ENCODE measurements at places on chromosomes 2 and 18.

GRCh38 chr2:233059797-233060500 lies at the start of gene INPP5D:
Gene INPP5D, plus strand, starts transcription at chr2:233060342. Its CDS starts 137 bp downstream, at chr2:233060479.
- no peak for DNase-seq

- DNase-seq = no peak
Observed at GRCh38 chr2:11930211-11930761, 183.9 kb downstream of the LPIN1 start.

- DNase-seq = no peak
Observed at GRCh38 chr18:3236470-3236869, 11.1 kb upstream of the MYL12A start.

GRCh38 chr2:127954857-127955256 lies 69.1 kb upstream of the AMMECR1L start:
- DNase-seq = no peak

DNA sequence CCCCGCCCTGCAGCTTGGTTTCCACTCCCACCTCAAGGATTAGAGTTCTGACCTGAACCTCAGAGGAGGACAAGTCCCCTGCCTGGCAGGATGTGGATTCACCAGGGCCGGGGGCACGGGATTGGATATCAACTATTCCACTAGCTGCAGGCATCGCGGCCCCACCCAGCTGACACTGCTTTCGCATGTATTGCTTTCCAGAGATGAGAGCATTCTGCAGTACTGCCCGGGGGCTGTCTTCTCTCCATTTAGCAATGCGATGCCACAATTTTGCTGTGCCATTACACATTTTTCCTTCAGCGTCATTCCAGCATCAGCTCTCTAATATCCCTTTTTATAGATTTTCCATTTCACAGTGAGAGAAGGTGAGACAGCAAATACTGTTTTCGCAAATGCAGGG lies 42.0 kb downstream of the CTIF start:
- no peak for DNase-seq

- no peak for DNase-seq
Observed at GRCh38 chr2:218806346-218806978, 24.5 kb downstream of the CYP27A1 start.

GRCh38 chr2:239700686-239701345 lies 300.0 kb upstream of the HDAC4 start:
- DNase-seq = no peak

- no peak for DNase-seq
Observed at GRCh38 chr2:46066116-46066515, 231.1 kb upstream of the EPAS1 start.

- no peak for DNase-seq
Observed at GRCh38 chr2:69577467-69578197, 65.9 kb downstream of the AAK1 start.

DNA sequence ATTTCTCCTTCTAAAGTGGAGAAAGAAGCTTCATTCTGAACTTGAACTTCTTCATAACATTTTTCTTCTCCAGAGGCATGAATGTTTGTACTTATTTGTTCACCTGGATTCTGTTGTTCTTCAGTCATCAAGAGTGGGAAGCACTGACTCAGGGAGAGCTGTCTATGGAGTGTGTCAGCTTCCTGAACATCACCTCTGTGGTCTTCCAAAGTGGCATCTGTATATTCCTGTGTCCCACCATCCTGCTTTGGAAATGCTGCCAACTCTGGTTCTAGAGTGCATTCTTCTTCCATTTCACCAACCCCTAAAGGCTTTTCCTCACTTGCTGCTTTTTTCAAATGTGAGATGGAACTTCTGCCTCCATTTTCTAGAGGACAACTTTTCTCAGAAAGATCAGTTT lies 59.5 kb downstream of the TTN start:
- no peak for DNase-seq

GRCh38 chr18:79385326-79385707 lies 10.4 kb upstream of the NFATC1 start:
- no peak for DNase-seq

DNA sequence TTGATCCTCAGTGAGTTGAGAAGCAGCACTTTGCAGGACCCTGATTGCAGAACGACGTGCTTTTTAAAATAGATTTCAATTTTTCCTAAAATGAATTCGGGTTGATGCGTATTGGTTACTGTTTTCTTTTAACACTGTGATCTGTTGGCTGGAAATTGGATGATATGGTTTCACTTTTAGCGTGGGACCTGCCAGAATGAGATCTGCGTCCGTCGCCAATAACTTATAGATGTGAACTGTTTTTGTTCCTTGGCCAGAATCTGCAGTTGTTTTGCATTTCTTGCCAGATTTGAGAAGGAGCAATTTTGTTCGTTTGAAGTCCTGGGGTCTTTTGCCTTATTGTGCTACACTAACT lies 703 bp downstream of the UGGT1 start:
- no peak for DNase-seq

DNA sequence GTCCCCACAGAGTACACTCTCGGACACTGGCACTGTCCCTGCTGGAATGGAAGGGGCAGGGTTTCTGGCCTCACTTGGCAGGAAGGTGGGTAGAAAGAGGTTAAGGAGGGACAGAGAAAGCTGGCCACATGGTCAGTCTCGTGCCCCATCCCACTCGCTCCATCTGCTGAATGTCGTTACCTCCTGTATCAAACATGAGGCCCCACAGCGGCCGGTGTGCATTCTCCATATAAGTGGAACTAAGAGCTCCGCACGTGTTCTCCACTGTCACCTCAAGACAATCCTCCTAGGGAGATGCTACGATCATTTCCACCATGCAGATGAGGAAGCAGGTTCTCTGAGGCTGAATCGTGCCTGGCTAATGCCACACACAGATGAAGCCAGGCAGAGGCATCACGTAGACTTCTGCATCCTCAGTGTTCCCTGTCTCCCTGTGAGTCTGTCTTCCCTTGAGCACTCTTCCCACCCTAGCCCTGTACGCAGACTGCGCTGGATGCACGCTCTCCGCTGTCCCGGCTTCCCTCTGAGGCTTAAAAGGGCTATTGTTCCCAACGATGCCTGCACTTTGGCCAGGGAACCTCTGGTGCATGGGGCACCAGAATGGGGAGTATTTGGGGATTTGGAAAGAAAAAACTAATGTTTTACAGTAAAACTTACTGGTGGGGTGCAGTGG lies 35.1 kb downstream of the MAL start:
- no peak for DNase-seq

DNA sequence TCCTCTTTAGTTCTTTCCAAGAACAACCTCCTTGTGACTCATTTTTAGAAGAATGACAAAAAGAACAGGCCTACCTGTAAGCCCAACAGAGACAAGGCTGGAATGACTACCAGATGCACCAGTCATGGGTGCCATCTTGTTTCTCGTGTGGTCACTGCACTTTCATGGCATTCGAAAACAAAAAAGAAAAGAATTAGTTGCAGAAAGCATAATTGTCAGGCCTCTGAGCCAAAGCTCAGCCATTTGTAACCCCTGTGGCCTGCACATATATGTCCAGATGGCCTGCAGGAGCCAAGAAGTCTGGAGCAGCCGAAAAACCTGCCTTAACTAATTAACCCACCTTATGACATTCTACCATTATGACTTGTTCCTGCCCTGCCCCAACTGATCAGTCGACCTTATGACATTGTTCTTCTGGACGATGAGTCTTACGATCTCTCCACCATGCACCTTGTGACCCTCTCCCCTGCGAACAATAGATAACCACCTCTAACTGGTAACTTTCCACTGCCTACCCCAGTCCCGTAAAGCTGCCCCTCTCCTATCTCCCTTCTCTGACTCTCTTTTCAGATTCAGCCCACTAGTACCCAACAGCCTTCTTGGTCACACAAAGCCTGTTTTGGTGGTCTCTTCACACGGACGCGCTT lies 13.9 kb upstream of the BUB1 start:
- no peak for DNase-seq

DNA sequence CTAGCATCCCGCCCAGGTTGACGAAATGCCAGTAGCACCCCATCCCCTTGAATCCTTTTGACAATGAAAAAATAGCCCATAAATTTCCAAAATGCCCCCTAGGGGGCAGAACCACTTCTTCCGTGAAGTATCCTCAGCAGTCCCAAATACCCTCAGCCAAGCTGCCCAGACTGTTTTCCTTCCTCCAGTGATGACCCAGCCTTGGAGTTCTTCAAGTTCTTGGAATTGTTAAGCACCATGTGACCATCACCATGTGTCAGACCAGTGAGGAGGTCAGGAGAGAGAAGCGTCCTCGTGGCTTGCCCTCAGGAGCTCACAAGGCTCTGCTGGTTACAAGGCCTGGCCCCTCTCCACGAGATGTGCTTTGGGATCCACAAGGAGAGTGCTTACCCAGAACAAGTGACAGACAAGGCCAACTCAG lies 1.4 kb upstream of the SLC23A3 start:
- DNase-seq = no peak

GRCh38 chr18:6280211-6280743 lies 134.4 kb downstream of the L3MBTL4 start:
- no peak for DNase-seq

DNA sequence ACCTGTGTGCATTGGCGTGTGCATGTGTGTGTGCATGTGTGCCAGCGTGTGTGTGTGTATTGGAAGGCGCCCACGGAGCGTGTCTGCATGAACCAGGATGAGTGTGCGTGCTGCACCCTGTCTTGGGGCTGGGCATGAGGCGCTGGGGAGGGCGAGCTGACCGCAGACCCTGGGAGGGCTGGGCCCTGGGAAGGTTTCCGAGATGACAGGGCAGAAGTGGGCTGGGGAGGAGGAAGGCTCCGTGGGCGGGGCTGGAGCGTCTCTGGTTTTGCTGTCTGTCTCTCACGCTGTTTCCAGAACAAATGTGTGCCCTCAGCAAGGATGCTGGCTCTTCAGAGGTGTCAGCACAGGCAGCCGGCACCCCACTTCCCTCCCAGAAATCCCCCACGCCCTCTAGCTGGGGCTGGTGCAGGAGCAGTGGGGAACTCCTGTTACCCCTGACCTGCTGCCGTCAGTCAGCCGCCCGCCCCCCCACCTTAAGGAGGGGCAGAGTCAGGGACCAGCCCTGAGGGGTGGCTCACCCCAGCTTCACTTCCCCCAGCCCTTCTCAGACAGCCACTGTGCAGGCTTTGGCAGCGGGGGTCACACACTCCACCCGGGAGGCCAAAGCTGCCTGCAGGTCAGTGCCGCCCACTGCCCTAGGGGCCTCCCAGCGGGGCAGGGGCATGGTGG lies at the start of gene GPR35:
Gene GPR35 (plus strand): TSS at position 531 of the 672 bp plus-strand sequence. CDS start 4,473 bp downstream, outside the sequence.
- peak; percentile 76 for DNase-seq

DNA sequence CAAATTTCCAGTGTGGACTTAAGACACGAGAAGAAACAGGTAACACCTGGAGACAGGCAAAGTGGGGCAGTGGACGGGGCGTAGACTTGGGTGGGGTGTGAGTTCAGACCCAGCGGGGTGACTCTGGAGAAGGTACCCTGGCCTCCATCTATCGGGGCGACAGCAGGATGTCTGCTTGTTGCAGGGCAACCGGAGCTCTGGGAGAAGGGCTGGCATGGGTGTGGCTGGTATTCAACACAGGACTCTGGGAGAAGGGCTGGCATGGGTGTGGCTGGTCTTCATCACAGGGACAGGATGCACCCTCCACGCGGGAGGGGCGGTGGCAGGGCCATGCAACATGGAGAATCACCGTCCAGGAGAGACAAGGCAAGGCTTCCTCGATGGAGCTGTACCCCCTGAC lies 198.5 kb downstream of the HDAC4 start:
- DNase-seq = no peak

GRCh38 chr2:236994361-236994760 lies 91.3 kb upstream of the COPS8 start:
- no peak for DNase-seq

GRCh38 chr2:175981551-175981950 lies 20.5 kb downstream of the LNPK start:
- no peak for DNase-seq

GRCh38 chr18:9627642-9628041 lies 13.3 kb upstream of the PPP4R1 start:
- no peak for DNase-seq

DNA sequence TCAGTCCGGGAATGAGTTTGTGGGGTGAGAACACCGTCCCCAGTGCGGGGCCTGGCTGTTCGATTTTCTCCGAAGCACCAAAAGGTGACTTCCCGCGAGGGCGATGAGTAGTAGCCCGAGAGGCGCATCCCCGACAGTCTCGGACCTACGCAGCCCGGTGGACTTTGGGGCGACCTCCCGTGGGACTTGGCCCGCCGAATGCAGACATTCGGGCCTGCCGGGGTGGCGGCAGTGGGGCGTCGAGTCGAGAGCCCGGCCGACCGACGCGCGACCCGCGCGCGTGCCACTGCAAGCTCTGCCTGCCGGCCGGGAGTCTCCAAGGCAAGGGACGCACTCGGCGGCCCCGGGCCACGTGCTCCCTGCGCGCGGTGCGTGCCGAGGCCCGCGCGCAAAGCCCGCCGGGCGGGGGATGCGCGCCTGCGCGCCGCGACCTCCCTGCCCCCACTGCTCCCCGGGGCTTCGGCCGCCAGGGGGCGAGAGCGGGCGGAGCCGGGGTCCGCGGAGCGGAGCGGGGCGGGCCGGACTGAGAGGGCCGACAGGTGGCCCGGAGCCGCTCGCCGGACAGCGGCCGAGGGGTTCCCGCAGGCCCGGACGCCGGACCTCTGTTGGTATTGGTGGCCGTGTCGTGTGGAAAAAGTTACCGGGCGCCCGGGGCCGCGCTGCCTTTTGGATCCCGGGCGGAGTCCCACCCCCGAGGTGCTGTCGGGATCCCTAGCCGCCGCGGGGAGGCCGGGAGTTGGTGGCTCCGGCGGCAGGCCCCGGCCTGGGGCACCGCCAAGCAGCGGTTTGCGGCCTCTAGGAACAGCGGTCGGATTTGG lies 1.9 kb downstream of the PTMA start:
- peak; percentile 70 for DNase-seq

GRCh38 chr2:27493948-27494283 lies 1.1 kb downstream of the FNDC4 start:
- no peak for DNase-seq

DNA sequence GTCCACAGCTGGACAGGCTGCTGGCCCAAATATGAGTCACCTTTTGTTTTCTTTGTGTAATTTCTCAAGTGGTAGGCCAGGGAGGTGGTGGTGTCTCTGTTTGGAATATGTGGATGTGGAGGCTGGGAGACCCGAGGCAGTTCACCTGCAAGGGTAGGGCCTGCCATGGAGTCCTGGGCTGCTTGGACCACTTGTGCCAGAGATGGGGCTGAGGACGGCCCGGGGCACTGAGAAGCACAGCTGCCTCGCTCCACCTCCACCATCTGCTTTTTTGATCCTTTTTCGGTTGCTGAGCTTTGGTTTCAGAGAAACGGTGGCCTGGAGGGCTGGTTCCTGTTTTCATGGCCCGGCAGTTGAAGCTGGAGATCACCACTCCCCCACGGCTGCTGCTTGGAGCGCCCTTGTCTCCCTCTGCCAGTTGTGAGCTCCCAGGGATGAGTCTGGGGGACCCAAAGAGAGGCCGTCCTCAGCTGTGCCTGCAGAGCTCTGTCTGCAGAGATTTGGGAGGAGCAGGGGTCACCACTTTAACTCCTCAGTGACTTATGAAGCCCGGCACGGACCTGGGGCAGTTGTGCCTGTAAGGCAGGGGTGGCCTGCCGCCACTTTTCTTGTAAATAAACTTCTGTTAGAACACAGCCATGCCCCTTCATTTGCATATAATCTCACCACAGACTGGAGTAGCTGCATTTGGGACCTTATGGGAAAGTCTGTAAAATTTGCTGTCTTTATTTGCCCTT lies 67.6 kb upstream of the MCFD2 start:
- no peak for DNase-seq

- no peak for DNase-seq
Observed at GRCh38 chr2:114160263-114160981, 270.5 kb downstream of the ACTR3 start.

Measured in stimulated activated CD8-positive, alpha-beta memory T cell treated with anti-CD3 and anti-CD28 coated beads, Interleukin-7, amount 100 ng/mL, for 48 hours (primary cell).